ENCODE measurements at places on chromosomes 7 and 10. TPM values are rescaled to one million over a fixed set of nuclear protein-coding genes. Genes with fewer than 3 reads are reported as not detected.

Gene TFR2
- 2.3 TPM for total RNA-seq

Gene C10orf143
- 0.94 TPM for total RNA-seq

Gene OR6V1
- total RNA-seq = not detected

Gene DUSP5
- total RNA-seq = 29.4 TPM

Gene MRLN
- not detected for total RNA-seq

DNA sequence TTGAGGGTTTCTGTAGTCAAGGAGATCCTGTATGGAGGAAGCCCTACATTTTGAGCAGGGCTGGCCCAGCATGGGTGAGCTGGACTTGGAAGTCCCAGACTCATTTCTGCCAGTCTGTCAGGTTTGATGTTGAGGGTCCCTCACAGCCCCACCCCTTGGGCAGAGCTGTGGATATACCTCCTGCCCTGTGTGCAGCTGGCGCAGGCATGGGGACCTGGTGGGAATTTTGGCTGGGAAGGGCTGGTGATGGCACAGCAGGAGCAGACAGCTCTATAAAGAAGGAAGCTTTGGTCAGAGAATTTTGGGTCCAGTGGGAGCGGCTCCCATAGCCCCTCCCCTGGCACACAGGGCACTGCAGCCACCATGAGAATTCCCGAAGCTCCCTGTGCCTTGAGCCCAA lies 482.6 kb downstream of the RPS24 start:
- no peaks in the 10 kb centered on the region for H3K27me3 ChIP-seq
- no peaks in the 10 kb centered on the region for H3K4me1 ChIP-seq
- H3K36me3 ChIP-seq = no peaks in the 10 kb centered on the region
- no peak overlapping the region for H3K4me3 ChIP-seq
- H3K27ac ChIP-seq = no peak overlapping the region
- no peak for DNase-seq

DNA sequence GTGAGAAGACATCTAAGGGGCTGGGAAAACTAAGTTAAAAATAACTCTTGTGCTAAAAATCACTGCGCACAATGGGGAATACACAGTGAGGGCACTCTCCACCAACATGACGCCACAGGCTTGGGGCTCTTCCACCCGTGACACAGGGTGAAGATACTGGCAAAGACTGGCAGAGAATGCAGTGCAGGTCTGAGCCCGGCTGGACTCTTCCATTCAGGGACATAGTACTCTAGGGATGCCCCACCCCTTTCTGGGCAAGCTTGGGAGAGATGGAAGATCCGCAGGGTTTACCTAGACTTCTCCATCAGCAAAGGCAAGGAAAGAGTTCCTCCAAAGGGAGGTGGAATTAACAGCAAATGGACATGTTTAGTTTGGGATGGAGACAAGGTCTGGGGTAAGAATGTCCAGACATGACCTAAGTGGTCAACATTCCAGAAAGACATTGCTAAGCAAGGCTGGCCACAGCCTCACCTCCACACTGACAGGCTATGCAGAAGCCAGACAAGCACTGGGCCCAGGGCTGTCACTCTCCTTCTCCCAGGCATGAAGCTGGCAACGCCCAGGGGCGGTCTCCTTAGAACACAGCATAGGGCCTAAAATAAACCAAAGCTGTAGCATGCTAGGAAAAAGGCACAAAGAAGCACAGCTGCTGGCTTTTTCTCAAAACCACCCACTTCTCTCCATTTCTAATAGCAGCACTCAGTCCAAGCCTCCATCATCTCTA lies 28.1 kb downstream of the XPNPEP1 start:
- no peaks in the 10 kb centered on the region for H3K27me3 ChIP-seq
- H3K4me3 ChIP-seq = no peak overlapping the region
- DNase-seq = peak; percentile 28
- no peak overlapping the region for H3K27ac ChIP-seq

GRCh38 chr10:127435246-127435645 lies 113.9 kb upstream of the NPS start:
- DNase-seq = no peak
- no peak overlapping the region for H3K27ac ChIP-seq
- H3K36me3 ChIP-seq = peaks cover 61% of the 10 kb centered on the region

DNA sequence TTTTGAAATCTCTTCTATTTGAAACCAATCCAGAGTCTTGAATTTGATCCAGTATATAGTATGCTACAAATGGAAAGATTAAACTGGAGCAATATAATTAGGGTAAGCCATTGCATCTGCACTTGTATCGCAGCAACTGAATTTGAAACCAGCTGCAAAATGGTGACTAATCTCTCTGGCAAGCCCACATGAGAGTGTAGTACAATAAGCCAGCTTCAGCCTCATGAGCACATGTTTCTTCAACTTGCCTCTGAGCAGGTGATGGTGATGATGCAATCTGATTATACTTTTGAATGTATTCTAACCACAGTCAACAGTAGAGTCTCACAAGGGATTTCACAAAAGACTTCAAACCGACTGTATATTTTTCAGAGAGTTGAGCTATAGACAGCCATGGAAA lies 829 bp upstream of the RPA3 start:
- no peaks in the 10 kb centered on the region for H3K4me1 ChIP-seq
- H3K27ac ChIP-seq = no peak overlapping the region
- H3K4me3 ChIP-seq = no peak overlapping the region
- no peaks in the 10 kb centered on the region for H3K36me3 ChIP-seq
- H3K27me3 ChIP-seq = no peaks in the 10 kb centered on the region

GRCh38 chr10:1255600-1256431 lies 199.6 kb downstream of the WDR37 start:
- no peaks in the 10 kb centered on the region for H3K36me3 ChIP-seq
- no peak overlapping the region for H3K27ac ChIP-seq
- peaks cover 3% of the 10 kb centered on the region for H3K4me1 ChIP-seq
- H3K4me3 ChIP-seq = no peak overlapping the region
- no peaks in the 10 kb centered on the region for H3K27me3 ChIP-seq

DNA sequence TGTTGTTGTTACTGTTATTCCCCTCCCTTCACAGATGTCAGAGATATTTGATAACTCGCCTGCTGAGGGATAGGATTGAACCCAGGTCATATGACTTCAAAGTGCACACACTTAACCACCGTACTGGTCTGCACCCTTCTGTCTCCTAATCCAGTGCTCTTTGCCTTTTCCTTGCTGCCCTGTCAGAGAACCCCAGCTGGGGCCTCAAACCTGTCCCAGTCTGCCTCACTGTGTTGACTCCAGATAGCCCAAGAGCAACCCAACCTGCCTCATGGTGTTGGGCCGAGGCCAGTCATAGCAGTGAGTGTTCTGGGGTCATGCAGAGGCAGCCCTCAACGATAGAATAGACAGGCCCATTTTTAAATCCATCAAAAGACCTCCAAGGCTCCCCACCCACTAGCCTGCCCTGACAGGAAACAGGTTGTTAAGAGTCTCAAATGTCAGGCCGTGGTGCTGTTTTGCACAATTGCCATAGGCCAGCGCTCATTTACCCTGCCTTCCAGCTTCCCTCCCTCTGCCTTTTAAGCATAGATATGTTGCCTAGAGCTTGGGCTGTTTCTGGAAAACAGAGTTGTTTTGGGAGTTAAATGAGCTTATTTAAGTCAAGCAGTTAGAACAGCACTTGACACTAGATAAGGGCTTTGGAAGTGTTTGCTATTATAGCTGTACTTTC lies 37.0 kb upstream of the PDCD4 start:
- no peak overlapping the region for H3K27ac ChIP-seq
- H3K36me3 ChIP-seq = no peaks in the 10 kb centered on the region
- no peaks in the 10 kb centered on the region for H3K27me3 ChIP-seq
- DNase-seq = peak; percentile 67

- no peak overlapping the region for H3K27ac ChIP-seq
- H3K27me3 ChIP-seq = no peaks in the 10 kb centered on the region
- no peak for DNase-seq
- H3K4me1 ChIP-seq = no peaks in the 10 kb centered on the region
- no peak overlapping the region for H3K4me3 ChIP-seq
- no peaks in the 10 kb centered on the region for H3K36me3 ChIP-seq
These were observed 36.2 kb upstream of the MNX1 start for GRCh38 chr7:157046681-157047080.

DNA sequence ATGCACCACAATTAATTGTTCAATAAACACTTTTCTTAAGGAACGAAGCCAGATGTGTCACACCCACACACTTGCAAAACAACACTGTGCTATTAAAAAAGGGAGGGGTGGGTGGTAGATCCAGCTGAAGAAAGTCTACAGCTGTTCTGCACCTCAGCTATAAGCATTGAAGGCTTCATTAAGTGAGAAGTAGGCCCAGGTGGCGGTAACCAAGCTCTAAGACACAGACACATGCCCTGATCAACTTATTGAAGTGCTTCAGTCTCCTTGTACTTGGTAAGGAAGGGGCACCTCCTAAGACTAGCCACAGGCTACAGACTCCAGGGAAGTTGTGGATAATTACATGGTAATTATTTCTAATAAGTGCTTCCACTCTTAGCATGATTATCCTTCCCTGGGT lies 4.5 kb upstream of the CPVL start:
- no peak overlapping the region for H3K27ac ChIP-seq
- H3K36me3 ChIP-seq = peaks cover 5% of the 10 kb centered on the region
- H3K4me1 ChIP-seq = no peaks in the 10 kb centered on the region
- no peaks in the 10 kb centered on the region for H3K27me3 ChIP-seq
- no peak overlapping the region for H3K4me3 ChIP-seq
- DNase-seq = no peak

DNA sequence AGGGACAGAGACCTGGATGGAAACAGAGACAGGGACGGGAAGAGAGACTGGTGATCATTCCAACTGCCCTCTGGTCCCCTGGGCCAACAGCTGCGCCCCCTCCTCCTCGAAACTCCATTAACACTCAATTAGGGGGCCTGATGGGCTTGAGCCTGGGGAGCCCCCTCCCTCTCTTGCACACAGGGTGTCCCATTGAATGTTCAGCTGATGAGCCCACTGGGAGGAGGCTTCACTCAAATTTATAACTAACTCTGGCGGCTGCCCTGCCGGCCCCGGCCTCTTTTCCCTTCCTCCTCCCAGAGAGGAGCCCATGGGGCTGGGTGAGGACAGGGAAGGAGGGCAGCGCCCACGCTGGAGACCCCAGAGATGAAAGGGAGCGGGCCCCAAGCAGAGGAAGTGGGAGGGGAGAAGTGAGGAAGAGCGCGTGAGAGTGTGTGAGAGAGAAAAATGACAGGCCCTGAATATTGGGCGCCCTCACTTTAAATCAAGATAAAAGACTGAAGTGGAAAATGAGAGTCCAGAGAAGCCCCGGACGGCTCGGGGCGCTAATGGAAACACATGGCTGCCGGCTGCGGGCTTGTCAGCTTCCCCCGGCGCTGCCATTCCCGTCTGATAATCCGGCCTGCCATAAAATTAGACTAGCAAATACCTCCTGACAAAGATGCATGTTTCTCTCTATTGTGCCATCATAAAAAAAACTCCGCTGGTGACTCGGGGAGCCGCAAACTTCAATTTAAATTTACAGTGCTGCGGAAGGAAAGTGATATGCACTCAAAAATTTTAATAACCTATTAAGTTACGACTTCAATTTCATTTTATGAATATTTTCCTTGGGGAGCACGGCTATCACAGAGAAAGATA lies 58.0 kb upstream of the PAX2 start:
- H3K4me3 ChIP-seq = no peak overlapping the region
- no peak overlapping the region for H3K27ac ChIP-seq
- no peaks in the 10 kb centered on the region for H3K36me3 ChIP-seq
- peaks cover 13% of the 10 kb centered on the region for H3K27me3 ChIP-seq

GRCh38 chr10:2202401-2202800 lies 465.1 kb upstream of the ADARB2 start:
- no peak overlapping the region for H3K4me3 ChIP-seq
- H3K27me3 ChIP-seq = no peaks in the 10 kb centered on the region
- peak; percentile 48 for DNase-seq
- H3K4me1 ChIP-seq = peaks cover 8% of the 10 kb centered on the region
- peak overlapping the region; percentile 94 for H3K27ac ChIP-seq

DNA sequence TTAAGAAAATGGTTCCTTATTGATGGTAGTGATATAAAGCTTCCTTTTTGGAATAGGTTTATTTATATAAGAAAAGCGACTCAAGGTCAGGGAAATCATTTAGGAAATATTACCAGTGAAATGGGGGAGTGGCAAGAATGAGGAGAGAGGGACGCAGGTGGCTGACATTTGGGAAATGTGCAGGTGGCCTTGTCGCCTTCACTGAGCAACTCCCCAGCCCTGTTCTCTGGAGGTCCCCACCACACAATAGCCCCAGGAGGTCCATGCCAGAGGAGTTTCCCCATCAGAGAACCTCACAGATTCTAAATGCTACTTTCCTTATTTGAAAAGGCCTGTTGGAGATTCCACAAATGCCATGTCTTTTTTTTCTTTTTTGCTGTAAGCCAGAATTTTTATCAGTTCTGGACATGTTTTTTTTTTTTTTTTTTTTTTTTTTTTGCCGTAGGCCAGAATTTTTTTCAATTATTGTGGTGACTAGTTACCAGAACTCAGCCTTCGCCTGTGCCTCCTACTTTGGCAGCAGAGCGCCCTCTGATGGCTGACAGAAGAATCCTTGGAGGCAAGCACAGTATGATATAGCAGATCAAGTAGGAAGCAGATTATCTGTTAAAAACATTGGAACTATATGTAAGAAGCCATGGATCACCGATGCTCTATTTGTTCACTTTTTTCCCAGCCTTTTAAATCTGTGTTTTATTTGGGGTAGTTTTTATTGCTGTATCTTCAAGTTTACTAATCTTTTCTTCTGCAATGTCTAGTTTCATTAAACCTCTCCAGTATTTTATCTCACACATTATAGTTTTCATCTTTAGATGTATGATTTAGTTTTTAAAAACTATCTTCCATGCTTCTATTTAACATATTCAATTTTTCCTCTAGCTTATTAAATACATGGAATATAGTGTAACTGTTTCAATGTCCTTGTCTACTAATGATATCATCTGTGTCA lies 18.6 kb downstream of the OPALIN start:
- H3K36me3 ChIP-seq = peaks cover 1% of the 10 kb centered on the region
- H3K4me3 ChIP-seq = no peak overlapping the region
- H3K27me3 ChIP-seq = no peaks in the 10 kb centered on the region
- H3K4me1 ChIP-seq = peaks cover 5% of the 10 kb centered on the region
- no peak overlapping the region for H3K27ac ChIP-seq

DNA sequence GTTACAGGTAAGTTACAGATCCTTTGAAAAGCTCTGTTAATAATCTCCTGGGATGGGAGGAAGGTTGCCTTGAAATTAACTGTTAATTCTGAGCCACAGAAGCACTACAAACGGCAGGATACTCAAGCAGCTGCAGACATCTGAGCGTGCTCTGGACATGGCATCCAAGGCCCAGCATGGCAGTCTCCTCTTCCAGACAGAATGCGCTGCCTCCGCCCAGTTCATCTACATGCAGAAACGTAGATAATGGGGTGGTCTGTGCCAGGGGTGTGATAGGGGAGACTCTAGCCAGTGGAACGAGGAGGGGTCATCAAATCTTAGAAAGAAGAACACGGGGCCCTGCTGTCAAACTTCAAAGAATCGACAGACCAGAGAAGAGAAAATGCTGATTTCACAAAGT lies 13.8 kb downstream of the VIPR2 start:
- no peak overlapping the region for H3K4me3 ChIP-seq
- no peak overlapping the region for H3K27ac ChIP-seq
- peaks cover 2% of the 10 kb centered on the region for H3K4me1 ChIP-seq
- H3K36me3 ChIP-seq = no peaks in the 10 kb centered on the region

GRCh38 chr7:33155811-33156210 lies 26.4 kb downstream of the BBS9 start:
- DNase-seq = no peak
- H3K4me3 ChIP-seq = no peak overlapping the region
- no peaks in the 10 kb centered on the region for H3K36me3 ChIP-seq
- no peak overlapping the region for H3K27ac ChIP-seq
- no peaks in the 10 kb centered on the region for H3K27me3 ChIP-seq

- H3K4me1 ChIP-seq = no peaks in the 10 kb centered on the region
- no peak for DNase-seq
- no peak overlapping the region for H3K27ac ChIP-seq
- H3K27me3 ChIP-seq = no peaks in the 10 kb centered on the region
- no peaks in the 10 kb centered on the region for H3K36me3 ChIP-seq
- no peak overlapping the region for H3K4me3 ChIP-seq
These were observed 31.2 kb downstream of the CFAP46 start for GRCh38 chr10:132910901-132911785.
